ENCODE measurements at places on chromosomes 4 and X.

GRCh38 chr4:179867300-179867878, 2375.8 kb upstream of the TENM3 start:
- no peak for DNase-seq

- DNase-seq = peak; percentile 56
These were observed at the start of gene GRIA2 for GRCh38 chr4:157220371-157220881. TSS of gene GRIA2 (plus strand) at chr4:157220728. CDS start at chr4:157221043, 315 bp downstream.

DNA sequence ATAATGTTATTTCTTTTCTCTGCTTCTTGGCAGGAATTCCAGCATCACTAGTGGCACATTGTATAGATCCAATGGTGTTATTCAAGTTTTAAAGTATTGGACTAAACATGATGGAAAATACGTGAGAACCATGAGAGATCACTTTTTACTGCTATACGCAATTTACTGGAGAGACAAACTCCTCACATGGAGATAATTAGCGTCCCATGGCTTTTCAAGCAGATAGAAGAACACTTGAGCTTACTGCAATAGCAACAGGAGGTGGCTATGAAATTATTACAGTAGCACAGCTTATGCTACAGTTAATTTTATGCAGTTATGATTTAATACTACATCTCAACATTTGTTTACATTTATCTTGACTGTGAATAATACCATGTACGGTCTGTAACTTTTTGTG, 11.9 kb upstream of the TMEM185A start:
- DNase-seq = no peak

DNA sequence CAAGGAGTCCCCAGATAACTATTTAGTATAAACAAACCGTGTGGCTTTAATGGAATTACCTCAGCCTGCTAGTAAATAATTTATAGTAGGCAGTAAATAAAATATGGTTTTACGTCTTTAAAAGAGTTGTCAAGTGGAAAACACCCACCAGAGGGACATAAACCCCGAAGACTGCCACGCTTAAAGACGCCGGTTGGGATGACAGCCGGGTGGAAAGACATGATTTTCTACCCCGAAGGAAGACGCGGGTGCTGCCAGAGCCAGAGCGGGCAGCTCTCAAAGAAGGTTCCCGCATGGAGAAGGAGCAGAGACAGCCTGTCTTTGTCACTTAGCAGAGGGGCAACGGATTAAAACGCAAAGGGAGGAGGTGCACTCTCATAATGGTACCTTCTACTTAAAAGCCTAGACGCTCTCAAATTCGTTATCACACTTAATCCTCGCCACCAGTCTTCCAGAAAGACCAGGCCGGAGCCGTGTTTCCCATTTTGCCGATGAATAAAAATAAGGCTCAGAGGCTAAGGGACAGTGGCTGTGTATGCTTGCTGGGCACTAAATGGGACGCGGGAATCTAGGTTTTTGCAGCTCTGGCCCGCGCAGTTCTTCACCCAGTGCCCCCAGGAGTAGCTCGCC, 140.5 kb upstream of the ZIC3 start:
- no peak for DNase-seq

GRCh38 chr4:138513535-138513934, 271.4 kb upstream of the SLC7A11 start:
- DNase-seq = no peak

GRCh38 chr4:156977435-156978160, 6.0 kb upstream of the PDGFC start:
- peak; percentile 95 for DNase-seq

All from LHCN-M2 (cell line).